ENCODE measurements at places on chromosomes 1 and 21. TPM values are rescaled to one million over a fixed set of nuclear protein-coding genes. Genes with fewer than 3 reads are reported as not detected.

DNA sequence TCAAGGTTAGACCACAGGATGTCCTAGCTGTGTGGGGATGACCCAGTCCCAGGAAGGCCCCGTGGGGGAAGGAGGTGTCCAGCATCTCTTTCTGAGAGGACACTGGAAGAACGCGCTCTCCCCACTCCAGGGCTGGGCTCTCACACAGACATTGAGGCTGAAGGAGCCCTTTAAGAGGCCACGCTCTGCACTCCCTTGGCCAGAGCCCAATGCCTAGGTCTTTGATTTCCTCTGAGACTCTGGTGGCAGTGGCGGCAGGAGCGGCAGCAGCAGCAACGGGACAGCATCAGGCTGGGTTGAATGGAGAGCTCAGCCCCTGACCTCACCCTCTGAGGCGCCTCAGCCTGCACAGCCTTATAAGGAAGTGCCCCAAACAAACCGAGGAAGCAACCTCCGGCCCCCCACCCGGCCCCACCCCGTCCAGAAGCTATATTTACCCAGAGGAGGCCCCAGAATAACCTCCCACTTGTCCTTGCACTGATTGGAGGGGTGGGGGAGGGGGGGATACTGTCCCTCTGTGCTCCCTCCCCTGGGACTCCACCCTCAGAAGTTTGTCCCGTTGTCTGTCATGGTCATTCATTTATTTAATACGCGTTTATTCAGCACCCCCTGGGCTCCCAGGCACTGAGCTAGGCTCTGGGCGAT is 12.3 kb downstream of the NES start:
- no peaks in the 10 kb centered on the region for H3K36me3 ChIP-seq
- DNase-seq = no peak
- H3K4me3 ChIP-seq = no peak overlapping the region
- H3K27ac ChIP-seq = no peak overlapping the region

GRCh38 chr1:36285443-36286101 is 20.6 kb upstream of the SH3D21 start:
- H3K27ac ChIP-seq = peak overlapping the region; percentile 2
- H3K4me3 ChIP-seq = no peak overlapping the region
- peak; percentile 58 for DNase-seq

DNA sequence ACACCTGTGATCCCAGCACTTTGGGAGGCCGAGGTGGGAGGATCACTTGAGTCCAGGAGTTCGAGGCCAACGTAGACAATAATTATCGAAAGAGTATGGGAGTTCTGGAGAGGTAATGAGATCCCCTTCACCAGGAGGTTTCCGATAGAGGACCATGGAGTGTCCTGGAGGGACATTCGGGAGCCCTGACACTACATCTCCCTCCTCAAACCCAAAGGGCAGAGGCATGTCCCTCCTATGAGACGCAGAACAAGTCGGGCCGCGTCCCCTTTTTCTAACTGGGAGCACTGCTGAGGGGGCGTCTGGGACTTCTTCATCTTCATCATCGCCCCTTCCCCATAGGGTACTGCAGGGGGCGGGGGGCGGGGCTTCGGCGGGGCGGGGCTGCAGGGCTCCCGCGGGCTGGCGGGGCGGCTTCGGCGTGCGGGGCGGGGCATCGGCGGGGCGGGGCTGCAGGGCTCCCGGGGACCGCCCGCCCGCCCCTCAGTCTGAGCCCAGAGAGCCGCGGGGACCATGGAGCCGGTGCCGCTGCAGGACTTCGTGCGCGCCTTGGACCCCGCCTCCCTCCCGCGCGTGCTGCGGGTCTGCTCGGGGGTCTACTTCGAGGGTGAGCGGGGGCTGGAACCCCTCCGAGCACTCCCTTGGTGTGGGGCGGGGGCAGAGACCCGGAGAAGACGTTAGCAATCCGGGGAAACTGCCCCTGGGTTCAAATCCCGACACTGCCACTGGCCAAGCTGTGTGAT is at the start of gene THEMIS2:
Gene THEMIS2, plus strand, starts transcription at position 486 of the 743 bp plus-strand sequence. Its CDS starts 28 bp downstream, at position 514.
- peak within 1 kb of the TSS; percentile 44 for H3K27ac ChIP-seq
- peak within 1 kb of the TSS; percentile 79 for H3K4me3 ChIP-seq
- no peaks in the 10 kb centered on the region for H3K36me3 ChIP-seq
- peak; percentile 68 for DNase-seq
- H3K27me3 ChIP-seq = no peaks in the 10 kb centered on the region

The RGS5 gene
- total RNA-seq = 1.9 TPM

DNA sequence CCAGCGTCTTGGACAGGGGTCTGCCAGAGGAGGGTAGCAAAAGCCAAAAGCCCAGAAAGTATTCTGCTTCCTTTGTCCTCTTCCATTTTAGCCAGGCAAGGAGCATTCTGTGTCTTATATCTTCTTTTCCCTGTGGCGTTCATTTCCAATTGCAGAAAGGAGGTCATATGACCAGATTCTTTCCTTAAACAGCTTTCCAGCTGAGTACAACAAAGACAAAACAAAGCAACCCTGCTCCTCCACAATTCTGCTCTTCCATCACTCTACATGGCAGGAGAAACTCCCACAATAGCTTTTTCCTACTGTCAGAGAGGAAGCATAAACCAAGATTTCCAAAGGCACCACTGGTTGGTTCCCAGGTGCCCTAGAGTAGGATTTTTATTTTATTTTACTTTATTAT is 19.7 kb downstream of the ENSA start:
- no peaks in the 10 kb centered on the region for H3K36me3 ChIP-seq
- no peaks in the 10 kb centered on the region for H3K27me3 ChIP-seq
- peak overlapping the region; percentile 99 for H3K27ac ChIP-seq
- no peak overlapping the region for H3K4me3 ChIP-seq
- no peak for DNase-seq

DNA sequence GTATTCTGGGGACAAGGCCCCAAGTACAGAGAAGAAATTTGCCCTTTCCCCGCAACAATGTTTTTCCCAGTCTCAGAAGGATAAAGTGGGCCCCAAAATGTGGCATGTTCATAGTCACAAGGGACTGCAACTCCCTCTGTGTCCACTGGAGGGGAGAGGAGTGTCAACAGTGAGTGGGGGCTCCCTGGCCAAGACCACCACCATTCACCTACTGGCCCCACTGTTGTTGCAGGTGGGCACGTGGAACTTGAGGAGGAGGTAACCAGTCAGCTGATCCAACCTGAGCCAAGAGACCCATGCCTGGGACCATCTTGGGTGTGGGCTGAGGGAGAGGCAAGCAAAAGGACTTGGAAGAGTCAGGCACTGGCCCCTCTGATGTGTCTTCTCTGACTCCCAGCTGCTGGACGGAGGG is 777 bp downstream of the NUDT17 start:
- H3K36me3 ChIP-seq = peaks cover 6% of the 10 kb centered on the region
- peak overlapping the region; percentile 75 for H3K4me3 ChIP-seq
- peaks cover 19% of the 10 kb centered on the region for H3K4me1 ChIP-seq
- no peak for DNase-seq

DNA sequence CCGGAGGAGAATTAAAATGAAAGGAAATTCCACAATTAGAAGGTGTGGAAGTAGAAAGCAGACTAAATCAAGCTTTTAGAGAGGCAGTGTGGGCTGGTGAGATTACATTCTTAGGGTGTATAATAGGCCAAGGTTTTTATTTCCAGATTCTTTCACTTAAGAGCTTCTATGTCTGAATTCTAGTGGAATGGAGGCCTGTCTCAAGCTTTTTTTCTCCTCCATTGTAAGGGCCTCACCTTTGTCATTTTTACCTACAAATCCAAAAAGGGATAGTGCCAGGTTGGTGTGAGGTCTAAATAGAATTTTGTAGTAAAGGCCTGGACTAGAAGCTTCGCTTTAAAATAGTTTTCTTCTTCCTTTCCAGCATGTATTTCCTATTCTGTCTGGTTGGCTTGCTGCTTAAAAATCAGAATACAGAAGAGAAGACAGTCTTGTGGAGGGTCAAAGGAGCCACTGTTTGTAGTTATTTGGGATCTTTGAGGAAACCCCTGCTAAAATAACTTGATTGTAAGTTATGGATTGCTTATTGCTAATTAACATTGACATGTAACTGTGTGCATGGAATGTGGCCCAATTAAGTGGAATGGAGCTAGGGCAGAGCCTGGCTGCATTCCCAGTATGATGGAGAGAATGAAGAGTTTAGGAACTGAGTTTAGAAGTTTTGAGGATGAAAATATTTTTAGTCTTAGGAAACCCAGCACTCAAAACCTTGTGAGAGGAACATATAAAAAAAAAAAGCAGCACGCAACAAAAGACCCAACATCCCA is 162.5 kb upstream of the B3GALT2 start:
- no peaks in the 10 kb centered on the region for H3K4me1 ChIP-seq
- H3K4me3 ChIP-seq = no peak overlapping the region
- H3K27ac ChIP-seq = no peak overlapping the region
- no peak for DNase-seq
- H3K27me3 ChIP-seq = no peaks in the 10 kb centered on the region
- no peaks in the 10 kb centered on the region for H3K36me3 ChIP-seq

DNA sequence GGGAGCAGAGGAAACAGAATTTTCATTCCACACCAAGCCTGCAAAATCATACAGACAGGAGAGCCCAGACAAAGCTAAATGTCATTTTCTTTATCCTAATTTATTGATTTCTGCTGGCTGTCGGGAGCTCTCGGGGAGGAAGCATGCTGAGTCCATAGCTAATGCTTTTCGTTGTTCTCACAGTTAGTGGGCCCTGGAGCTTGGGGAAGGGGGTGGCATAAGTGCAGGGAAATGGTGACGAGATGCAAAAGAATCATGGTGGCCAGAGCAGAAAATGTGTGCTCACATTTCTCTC is 202.4 kb downstream of the TOMM20 start:
- peak overlapping the region; percentile 52 for H3K27ac ChIP-seq
- H3K4me1 ChIP-seq = peaks cover 35% of the 10 kb centered on the region
- DNase-seq = no peak
- no peak overlapping the region for H3K4me3 ChIP-seq
- no peaks in the 10 kb centered on the region for H3K36me3 ChIP-seq

DNA sequence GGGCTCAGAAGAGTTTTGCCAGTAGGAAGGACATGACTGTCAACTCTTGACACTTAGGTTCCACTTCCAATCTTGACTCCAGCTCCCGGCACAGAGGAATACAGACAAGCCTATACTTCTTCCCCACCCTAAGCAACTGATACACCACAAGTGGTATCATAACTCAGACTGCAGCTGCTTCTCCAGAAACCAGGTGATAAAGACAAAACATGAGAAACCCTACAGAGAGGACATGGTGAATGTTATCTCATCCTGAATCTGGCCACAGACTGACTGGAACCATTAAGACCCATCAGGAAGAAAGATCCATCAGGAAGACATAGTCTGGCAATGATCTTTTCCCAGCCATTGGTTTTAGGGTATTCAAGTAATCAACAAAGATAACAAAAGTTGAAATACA is 13.8 kb downstream of the PAXBP1 start:
- no peak for DNase-seq
- no peak overlapping the region for H3K4me3 ChIP-seq
- H3K4me1 ChIP-seq = no peaks in the 10 kb centered on the region
- no peak overlapping the region for H3K27ac ChIP-seq

- no peak overlapping the region for H3K27ac ChIP-seq
- H3K36me3 ChIP-seq = no peaks in the 10 kb centered on the region
- no peak for DNase-seq
- no peak overlapping the region for H3K4me3 ChIP-seq
- H3K4me1 ChIP-seq = no peaks in the 10 kb centered on the region
Observed at GRCh38 chr1:85371021-85371420, 93.9 kb downstream of the DDAH1 start.

The SLC9C2 gene
- total RNA-seq = not detected

The GPX7 gene
- 27.3 TPM for total RNA-seq

All from T-cell (primary cell).